ENCODE measurements at places on chromosomes 4 and X. TPM values are rescaled to one million over a fixed set of nuclear protein-coding genes. Genes with fewer than 3 reads are reported as not detected.

Gene GPR119
- not detected for polyA plus RNA-seq

Gene HSD17B10
- polyA plus RNA-seq = 57.6 TPM

DNA sequence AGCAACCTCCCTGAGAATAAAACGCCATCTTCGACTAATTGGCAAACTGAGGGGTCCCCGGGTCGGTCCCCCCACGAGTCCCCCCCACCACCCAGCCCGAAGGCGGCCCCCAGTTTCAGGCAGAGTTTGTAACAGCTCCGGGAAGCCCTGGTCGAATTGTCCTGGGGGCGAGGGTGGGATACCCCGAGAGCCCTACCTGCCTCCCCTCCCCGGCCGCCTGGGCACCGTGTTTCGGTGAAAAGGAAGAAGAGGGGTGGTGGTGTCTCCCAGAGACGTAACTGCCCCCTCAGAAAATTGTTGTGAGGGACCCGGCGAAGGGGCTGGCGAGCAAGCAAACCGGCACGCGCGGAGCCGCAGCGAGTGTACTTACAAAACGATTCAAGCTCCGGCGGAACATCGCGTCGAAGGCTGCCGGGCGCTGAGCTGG lies 1.2 kb downstream of the ATP11C start:
- no peak for DNase-seq

DNA sequence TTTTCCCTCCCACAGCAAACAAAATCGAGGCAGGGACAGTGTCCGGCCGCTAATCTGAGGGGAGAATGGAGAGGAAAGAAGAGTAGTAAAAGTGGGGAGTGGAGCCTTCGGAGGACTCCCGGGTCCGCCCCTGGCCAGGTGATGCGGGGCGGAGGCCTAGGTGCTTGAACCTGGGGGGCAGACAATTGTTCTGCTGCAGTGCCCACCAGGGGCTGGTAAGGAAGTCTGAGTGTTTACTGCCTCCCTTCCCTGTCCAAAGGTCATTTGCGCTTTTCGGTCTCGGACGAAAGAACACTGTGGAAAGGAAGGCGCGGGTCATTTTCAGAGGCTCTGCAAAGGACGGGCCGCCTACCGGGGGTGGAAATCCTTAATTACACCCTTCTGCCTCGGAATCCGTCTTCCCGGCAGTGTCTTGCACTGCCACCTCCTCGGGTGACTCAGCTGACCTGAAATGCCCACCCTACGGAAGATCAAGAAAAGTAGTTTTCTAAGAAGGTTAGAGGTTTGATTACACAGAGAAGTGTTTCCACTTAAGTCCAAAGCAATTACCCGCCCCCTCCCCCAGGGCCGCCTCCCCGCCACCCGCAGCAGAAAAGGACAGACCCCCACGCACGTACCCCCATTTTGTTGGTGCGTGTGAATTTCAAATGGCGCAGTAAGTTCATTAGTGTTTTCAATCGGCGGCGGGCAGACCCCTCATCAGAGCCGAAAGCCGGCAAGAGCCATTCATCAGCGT lies 99.9 kb upstream of the TENM3 start:
- DNase-seq = no peak

DNA sequence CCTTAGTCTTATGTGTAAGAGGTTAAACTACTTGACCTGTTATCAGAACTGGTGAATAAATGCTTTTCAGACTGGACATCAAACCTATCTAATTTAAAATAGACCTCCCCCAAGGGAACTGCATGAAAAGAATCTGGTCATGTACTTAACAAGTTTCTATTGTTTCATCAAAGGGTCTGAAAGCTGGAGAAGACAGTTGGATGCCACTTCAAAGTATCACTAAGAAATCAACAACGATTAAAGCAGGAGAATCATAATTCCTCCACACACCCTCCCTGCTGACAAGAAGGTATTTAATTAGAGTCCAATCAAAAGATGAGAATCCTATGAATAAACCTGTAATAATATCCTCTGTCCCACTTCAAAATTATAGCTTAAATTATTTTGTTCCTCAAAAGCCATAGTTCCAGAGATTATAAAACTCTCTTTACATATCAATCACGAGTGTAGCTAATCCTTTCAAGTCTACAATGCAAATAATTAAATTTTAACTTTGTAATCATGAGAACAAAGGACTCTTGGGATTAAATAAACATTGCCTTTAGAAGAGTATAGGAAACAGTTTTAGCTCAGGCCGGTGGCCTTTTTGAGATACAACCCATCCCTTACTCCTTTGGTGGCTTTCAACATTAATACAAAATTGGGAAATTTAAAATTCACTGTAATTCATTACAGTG lies 35.1 kb downstream of the TSPAN5 start:
- DNase-seq = no peak
